GM23338 (cell line): ENCODE measurements at places on chromosomes 13 and 19. TPM values are rescaled to one million over a fixed set of nuclear protein-coding genes. Genes with fewer than 3 reads are reported as not detected.

Gene ZNF726
- 0.58 and 0.66 TPM in 2 replicates for total RNA-seq

Gene PDX1
- not detected in 2 replicates for total RNA-seq

Gene SYNE4
- 24.1 and 26.1 TPM in 2 replicates for total RNA-seq

Gene FCAR
- not detected in 2 replicates for total RNA-seq

Gene ZNF419
- total RNA-seq = 11.0 and 22.4 TPM in 2 replicates

Gene PRTN3
- total RNA-seq = 0.21 and 2.4 TPM in 2 replicates

Gene LRRC63
- total RNA-seq = not detected in 2 replicates

Gene CYP4F8
- not detected in 2 replicates for total RNA-seq

Gene FBXO46
- total RNA-seq = 34.4 and 35.8 TPM in 2 replicates

- DNase-seq = peak; percentile 83
Observed at GRCh38 chr13:107867701-107868661, 347.4 kb downstream of the LIG4 start.

DNA sequence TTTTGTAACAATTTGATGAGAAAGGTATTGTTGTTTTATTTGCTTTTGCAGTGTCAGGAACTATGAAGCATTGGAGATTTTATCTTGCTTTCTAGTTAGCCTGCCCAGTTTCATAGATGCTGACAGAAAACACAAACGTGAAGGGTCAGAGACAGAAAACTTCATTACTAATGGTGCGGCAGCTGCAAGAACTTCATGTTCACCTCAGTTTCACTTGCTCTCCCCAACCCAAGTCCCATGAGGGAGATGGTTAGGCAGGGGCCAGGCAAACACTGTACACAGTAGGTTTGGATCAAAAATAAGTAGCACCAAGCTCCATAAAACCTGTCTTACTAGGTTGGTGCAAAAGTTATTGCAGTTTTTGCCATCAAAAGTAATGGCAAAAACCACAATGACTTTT lies 550.2 kb upstream of the MIR17HG start:
- no peak for DNase-seq

DNA sequence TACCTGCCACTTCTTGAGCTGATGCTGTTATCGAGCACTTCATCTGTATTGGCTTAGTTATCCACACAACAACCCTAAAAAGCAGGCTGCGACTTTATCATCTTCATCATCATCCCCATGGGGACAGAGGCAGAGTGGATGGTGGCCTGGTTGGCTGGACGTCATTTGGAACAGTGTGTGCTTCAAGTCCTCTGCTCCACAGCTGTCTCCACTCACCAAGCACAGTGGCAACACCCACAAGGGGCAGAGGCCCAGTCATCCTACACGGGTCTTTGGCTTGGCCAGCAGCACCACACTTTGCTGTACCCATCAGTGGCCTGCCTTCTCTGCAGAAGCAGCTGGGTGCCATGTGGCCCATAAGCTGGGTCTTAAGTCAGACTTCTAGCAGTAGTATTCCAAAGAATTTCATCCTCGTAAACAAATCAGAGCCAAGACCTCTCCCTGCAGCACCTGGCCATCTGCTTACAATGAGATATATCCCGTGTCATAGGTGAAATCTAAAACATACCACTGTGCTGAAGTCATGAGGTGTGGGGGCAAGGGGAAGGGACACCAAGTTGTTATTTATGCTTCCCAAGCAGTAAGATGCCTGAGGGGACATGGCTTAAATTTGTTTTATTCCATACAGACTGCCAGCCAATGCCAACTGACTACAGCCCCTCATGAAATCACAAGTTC lies 47.9 kb upstream of the EPHX3 start:
- DNase-seq = no peak

DNA sequence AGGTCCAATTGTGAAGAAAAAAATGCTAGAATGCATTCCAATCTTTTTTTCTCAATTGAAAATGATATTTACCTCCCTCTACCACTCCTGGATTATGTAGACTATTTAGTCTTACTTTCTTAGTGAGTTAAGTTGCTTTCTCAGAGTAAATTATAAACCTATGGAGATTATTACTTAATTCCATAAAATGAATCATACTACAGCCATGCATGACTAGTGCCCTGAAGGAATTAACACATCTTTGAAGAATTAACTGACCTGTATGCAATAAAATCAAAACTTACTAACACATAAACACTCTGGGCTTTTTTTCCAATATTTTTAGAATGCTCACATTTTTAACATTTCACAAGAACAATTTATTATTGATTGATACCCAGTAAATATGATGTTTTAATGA lies 379.4 kb upstream of the DACH1 start:
- no peak for DNase-seq

- no peak for DNase-seq
Observed at GRCh38 chr13:66402066-66402465, 828.1 kb downstream of the PCDH9 start.

DNA sequence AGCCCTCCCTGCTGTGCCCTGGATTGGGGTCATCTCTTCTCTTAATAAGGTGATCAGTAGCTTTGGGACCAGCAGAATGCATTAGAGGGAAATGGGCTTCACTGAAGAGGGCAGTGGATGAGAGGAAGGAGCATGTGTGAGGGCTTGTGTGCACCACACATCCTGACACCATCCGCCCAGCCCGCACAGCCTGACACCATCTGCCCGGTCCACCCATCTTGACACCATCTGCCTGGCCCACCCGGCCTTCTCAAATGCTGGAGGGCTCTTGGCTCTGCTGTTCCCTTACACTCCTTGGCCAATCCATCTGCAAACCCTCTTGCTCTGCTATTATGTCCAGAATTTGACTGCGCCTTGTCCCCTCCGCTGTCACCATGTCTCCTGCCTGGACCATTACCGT lies 41.8 kb downstream of the BICRA start:
- DNase-seq = no peak

GRCh38 chr19:34766386-34766785 lies 6.6 kb downstream of the ZNF599 start:
- no peak for DNase-seq

- DNase-seq = no peak
Observed at GRCh38 chr13:47134939-47135489, 238.2 kb upstream of the HTR2A start.

DNA sequence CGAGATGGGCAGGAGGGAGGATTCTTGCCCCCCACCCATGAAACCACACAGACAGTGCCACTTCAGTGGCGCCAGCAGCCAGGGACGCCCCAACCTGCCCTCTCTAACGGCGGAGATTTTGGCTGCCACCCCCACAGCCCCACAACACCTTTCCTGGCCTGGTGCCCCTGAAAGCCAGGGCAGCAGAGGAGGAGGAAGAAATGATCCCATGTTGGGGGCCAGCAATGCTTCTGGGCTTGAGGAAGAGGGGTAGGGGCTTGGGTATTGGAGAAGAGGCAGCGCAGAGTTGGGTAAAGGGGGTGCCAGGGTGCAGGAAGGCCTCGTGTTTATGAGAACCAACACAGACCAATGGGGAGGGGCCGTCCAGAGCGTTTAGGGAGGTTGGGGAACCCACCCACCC lies 1.7 kb downstream of the MLLT1 start:
- DNase-seq = no peak

GRCh38 chr19:50850738-50851137 lies 4.0 kb upstream of the KLK3 start:
- DNase-seq = no peak

DNA sequence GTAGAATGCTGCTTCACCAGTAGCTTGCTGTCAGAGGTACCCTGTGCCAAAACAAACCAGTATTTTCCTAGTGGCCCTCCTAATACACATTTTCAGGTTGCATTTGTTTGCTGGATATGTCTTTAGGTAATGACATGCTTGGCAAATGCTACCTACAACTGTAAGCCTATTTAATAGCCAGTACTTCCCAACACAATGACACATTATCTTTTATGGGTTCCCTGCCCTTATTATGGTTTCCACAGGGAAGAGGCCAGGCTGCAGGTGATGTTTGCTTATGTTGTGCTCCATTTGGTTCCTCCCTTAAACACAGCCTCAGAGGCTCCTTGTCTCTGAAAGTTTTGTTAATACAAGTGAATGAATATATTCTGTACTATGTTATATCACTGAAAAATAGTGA lies 24.7 kb downstream of the FRY start:
- no peak for DNase-seq

GRCh38 chr13:51249770-51250741 lies 27.9 kb downstream of the FAM124A start:
- DNase-seq = peak; percentile 44

DNA sequence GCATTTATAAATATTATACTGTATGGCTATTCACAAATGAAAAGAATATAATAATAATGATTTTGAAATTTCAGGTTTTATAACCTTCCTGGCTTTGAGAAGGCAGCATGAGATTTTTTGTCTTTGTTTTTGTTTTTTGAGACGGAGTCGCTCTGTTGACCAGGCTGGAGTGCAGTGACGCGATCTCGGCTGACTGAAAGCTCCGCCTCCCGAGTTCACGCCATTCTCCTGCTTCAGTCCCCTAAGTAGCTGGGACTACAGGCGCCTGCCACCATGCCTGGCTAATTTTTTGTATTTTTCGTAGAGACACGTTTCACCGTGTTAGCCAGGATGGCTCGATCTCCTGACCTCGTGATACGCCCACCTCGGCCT lies 64.1 kb downstream of the ZNF429 start:
- DNase-seq = no peak
